ENCODE measurements at places on chromosomes 7 and 10.

GRCh38 chr10:122475100-122475499 is 13.7 kb downstream of the HTRA1 start:
- DNase-seq: no peak

DNA sequence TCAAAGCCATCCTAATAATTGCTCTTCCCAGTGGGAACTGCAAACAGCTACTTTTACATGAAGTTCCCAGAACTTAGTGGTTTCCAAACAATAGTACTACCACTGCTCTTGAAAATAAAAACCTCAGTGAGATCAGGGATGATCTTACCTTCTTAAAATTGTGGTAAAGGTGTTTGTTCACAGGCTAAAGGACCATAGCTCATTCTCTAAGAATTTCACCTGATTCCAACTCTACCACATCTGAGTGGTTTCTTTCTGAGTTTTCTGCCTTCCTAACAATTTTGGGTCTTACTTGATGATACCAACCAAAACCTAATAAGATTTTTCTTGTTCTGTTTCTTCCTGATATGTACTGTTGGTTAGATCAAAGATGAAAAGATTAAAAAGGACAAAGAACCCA is 45.6 kb upstream of the AGBL3 start:
- no peak for DNase-seq

DNA sequence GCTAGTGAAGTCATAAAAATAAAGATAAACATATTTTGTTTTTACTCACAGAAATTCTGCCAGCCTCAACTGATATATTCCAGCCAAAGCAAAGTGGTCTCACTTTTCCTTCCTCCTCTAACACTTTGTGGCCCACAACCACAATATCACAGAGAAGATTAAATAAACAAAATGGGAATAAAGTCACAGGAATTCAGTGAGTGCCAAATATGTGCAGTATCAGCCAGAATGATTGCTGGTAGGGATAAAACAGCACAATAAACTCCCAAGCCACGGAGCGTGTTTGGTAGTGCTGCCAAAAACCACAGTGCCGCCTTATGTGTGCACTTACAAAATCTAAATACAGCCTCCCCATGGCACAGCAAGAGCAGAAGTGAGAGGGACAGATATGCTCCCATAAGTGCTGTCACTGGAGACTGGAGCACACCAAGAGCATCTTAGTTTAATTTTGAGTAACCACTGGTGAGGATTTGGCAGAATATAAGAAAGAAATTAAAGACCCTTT is 155.8 kb downstream of the POM121L12 start:
- DNase-seq: no peak

- DNase-seq: no peak
Measured at GRCh38 chr7:100022621-100023020, 7.2 kb downstream of the ZKSCAN1 start.

- no peak for DNase-seq
Measured at GRCh38 chr10:47058032-47058702, 146.9 kb downstream of the PTPN20 start.

DNA sequence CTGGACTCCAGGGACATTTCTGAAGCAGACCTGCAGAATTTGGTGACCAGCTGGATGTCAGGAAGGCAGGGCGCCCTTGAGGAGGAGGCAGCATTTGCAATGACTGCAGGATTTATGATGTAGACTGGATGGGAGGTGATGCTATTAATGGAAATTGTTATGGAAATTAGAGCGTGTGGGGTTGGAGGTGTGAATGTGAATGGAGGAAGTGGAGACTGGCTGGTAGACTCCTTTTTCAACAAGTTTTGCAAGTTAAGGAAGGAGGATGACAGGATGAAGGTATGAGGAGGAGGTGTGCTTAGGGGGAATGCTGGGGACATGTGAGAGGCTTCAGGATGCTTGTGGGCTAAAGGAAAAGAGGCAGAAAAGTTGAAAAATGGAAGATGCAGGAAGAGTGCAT is 137.0 kb downstream of the TMEM178B start:
- DNase-seq: no peak

GRCh38 chr7:47636433-47637175 is 54.7 kb upstream of the TNS3 start:
- DNase-seq: no peak

DNA sequence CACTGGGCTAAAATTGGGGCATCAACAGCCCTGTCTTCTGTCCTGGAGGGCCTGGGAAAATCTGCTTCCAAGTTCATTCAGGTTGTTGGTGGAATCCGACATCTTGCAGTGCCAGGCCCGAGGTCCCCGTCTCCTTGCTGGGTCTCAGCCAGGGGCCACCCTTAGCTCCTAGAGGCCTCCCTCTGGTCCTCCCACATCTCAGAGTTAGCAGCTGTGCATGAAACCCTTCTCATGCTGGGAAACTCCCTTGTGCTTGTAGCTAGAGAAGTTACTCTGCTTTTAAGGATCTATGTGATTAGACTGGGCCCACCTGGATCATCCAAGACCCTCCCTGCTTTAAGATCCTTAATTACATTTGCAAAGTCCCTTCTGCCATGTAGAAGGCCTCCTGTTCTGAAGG is 15.3 kb downstream of the HIP1 start:
- no peak for DNase-seq

DNA sequence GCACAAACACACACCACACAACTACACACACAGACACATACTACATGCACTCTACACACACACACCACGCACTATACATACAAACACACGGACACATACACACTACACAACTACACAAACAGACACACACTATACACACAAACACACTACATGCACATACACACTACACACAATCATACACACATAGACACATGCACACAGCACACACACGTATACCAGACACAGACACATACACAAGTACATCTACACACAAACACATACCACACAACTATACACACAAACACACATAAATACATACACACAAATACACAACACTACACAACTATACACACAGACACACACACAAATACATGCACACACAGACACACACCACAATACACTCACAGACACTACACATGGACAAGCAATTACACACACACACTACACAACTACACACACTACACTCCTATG is 4.6 kb downstream of the GPR15LG start:
- no peak for DNase-seq

DNA sequence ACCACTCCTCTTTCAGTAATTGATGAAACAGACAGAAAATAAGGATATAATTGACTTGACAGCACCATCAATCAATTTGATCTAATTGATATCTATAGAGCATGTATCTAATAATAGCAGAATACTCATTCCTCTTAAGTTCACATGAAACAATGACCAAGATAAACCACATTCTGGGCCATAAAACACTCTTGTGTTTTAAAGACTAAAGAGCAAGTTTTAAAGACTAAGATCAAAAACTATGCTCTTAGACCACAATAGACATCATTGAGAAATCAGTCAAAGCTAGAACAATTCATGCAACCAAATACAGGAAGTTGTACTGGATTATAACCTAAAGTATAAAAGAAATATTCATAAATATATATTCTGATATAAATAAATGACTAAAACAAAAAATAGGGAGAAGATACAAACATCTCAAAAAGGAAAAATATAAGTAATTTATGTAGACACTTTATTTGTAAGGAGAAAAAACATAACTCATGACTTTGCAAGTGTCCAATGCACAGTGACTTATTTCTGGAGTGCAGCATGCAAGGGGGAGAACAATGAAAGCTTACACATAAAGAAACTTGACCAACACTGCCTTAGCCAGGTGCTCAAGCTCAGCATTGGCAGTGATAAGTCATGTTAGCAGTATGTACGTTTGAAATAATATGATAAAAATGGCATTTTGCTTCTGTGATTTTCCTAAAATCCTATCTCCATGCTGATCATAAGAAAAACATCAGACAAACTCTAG is 312.7 kb upstream of the IGFBP3 start:
- no peak for DNase-seq

- no peak for DNase-seq
Measured at GRCh38 chr7:131581241-131582051, 25.0 kb upstream of the PODXL start.

DNA sequence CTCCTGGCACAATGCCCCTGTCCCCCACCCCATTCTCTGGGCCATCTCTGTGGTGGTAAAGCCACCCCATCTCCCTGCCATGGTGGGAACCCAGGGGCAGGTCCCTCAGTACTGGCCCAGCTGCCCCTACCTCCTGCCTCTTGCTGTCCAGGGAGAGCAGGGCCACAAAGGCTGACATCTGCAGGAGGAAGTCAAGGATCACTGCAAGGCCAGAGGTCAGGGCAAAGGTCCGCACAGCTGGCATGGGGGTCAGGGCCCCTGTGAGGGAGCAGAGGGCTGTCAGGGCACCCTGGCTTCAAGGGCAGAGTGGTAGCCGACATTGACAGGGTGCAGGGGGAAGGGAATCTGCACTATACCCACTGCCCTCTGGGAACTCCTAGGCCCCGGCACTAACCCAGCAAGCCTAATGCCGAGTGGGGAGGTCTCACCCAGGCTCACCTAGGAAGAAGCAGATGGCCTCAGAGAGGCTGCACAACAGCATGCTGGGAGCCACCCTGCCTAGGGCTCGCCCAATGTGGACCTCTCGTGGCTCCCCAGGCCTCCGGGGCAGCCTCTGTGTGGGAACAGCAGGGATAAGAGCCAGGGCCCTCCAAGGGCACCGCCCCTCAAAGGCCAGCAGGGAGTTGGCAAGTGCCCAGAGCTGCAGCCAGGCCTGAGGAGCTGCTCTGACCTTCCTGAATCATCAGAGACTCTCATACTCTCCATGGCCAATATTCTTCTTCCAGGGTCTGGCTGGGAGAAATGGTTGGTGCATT is 7.7 kb downstream of the NPC1L1 start:
- no peak for DNase-seq

GRCh38 chr7:102117743-102118142 is 168.9 kb upstream of the SH2B2 start:
- no peak for DNase-seq

GRCh38 chr7:26616235-26616634 is 248.2 kb downstream of the SKAP2 start:
- no peak for DNase-seq

GRCh38 chr10:25039531-25039930 is 23.1 kb downstream of the THNSL1 start:
- no peak for DNase-seq

DNA sequence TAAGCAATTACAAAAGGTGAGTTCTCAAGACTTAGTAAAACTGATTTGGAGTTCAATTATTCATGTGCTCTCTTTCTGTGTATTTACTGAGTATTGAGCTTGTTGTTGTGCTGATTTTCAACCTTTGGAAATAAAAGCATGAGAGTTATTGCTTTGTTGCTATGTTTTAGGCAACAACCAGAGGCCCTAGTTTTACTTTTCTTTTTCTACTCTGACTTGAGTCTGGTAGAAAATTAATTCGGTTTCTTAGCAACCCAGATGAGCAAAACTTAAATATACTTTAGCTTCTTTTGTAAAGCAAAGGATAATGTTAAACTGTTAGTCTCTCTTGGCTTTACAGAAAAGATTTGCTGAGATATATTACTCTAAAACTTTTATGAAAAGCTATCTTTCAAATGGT is 66.4 kb upstream of the SCIN start:
- no peak for DNase-seq

- no peak for DNase-seq
Measured at GRCh38 chr10:23199768-23200511, 7.8 kb downstream of the PTF1A start.

GRCh38 chr10:15027741-15028140 is 16.0 kb upstream of the OLAH start:
- DNase-seq: no peak

- DNase-seq: no peak
Measured at GRCh38 chr10:34037499-34037898, 703.0 kb upstream of the NRP1 start.

GRCh38 chr7:26729150-26729775 is 135.1 kb downstream of the SKAP2 start:
- DNase-seq: no peak

DNA sequence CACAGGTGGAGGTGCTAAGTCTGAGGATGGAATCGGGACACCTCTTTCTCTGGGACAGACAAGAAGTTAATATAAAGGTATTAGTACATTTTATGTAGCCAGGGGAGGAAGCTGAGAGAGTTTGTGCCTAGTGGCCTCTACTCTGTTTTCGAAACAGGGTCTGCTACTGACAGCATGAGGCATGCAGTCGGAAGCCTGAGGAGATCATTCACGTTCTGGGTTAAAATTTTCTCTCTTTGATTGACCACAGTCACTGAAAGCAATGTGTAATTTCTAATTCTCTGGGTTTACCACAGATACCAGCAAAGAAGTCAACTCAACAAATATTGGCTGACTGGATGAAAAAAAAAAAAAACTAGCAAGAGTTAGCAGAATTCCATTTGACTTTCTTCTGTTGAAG is 53.3 kb upstream of the KCTD7 start:
- no peak for DNase-seq

DNA sequence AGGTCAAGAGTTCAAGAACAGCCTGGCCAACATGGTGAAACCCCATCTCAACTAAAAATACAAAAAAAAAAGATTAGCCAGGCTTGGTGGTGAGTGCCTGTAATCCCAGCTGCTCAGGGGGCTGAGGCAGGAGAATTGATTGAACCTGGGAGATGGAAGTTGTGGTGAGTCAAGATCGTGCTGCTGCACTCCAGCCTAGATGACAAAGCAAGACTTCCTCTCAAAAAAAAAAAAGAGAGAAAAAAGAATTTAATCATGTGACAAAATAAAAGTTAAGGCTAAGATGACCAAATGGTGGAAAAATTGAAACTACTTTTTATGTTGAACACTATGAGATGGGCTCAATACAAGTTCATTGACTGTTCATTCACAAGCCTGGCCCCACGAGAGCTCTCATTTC is 141.1 kb upstream of the WDR11 start:
- DNase-seq: no peak

- no peak for DNase-seq
Measured at GRCh38 chr7:23100697-23101096, 4.9 kb upstream of the KLHL7 start.

- DNase-seq: no peak
Measured at GRCh38 chr10:87085537-87085936, 9.1 kb downstream of the GLUD1 start.

DNA sequence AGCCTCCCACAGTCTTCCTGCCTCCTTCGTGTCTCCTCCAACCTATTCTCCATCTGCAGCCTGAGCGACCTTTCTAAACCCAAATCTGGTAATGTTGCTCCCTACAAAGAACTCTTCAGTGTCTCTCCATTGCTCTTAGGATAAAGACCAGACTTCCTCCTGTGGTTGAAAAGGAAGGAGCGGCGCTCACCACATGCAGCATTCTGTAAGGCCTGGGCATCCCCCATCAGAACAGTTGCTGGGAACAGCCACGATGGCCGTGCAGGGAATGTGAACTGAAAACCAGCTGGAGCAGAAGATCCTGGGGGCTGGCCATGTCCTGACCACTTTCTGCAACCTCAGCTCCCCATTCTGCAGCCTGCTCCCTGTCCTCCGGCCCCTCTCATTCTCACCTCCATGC is 237.8 kb upstream of the ZMIZ1 start:
- no peak for DNase-seq

GRCh38 chr7:55179931-55180682 is 161.3 kb downstream of the EGFR start:
- no peak for DNase-seq

DNA sequence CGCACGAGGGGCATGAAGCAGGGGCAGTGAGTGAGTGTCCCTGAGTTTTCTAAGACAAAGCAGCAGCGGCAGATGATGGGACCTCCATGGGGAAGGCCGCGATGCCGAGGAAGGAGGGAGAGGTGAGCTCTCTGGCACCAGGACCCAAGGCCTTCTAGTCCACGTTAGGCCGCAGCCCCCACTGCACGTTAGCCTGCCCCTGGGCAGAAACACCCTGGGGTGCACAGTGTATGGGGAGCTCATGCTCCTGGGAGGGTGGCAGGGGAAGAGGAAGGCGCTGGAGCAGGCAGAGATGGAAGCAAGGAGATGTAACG is 97.3 kb upstream of the IKZF1 start:
- no peak for DNase-seq
